ENCODE measurements at places on chromosomes 2 and 18. TPM values are rescaled to one million over a fixed set of nuclear protein-coding genes. Genes with fewer than 3 reads are reported as not detected.
A peak's percentile ranks its signal among the peaks of the same experiment; 100 is the strongest.

DNA sequence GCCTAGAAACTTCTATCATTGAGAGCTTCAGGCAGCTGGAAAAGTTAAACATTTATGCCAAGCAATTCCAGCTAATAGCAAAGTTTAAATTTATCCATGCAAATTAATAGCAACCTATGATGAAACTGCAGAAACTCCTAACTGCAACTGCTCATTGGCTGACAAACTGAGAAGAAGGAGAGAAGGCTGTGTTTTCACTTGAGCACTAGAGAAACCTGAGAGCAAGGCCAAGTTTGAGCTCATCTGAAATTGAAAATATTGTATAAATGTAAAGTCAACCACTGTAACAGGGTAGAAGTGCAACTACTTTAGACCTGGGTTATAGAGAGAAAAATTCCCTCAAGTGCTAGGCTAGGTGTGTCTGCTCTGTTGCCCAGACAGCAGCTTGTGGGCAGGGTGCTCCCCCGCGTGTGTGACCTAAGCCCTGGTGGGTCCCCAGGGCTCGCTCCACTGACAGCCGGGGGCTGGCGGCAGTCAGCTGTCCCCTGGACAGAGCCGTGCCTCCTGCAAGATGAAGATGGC lies 50.2 kb downstream of the CABYR start:
- DNase-seq, result no peak

DNA sequence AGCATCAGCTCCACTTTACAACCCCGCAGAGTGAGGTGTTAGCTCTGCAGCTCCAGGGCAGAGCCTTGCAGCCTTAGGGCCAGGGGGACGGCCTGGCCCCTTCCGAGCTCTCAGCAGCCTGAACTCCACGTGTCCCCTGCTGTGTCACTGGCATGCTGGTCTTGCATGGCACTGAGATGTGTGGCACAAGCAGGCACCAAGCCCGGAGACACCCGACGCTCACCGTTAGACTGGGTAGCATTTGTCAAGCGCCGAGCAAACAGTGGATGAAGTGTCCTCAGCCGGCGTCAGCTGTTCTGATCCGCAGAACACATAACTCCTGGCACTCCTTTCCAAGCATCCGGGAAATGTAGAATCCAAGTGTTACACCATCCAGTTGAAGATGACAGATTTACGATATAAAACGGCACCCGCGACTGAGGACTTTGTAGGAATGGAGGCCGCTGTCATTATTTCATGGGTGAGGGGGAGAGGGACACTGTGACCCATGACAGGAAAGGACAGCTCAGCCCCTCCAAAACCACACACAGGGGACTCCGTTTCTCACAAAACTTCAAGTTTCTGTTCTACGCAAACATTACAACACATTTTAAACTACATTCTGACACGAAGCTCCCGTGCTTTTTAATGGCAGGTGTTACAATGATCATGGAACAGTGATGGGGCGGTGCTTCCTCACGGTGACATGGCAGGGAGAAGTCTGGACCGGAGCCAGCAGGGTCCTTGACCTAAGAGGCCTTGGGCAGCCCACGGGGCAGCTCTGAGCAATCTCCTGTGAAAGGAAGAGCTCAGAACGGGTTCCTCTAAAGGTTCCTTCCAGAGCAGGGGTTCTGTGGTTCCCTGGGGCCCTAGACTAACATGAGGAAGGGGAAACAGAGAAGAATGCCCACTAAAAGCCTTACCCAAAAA lies 89.4 kb downstream of the HDAC4 start:
- peak; percentile 8 for DNase-seq

GRCh38 chr2:183207110-183207509 lies 82.9 kb downstream of the NUP35 start:
- DNase-seq, result no peak

DNA sequence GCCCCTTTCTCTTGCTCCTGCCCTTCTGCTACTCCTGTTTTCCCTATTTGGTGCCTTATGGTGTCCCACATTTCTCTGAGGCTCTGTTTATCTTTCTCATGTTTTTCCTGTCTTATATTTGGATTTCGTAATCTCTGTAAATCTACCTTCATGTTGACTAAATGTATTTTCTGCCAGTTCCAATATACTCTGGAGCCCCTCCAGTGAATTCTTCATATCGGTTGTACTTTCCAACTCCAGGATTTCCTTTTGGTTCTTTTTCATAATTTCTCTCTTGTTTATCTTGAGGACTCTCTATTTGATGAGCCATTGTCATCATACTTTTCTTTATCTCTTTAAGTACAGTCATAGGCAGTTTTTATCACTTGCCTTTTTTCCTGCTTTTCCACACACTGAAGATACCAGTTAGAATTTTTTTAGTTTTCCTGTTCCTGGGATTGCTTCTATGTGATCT lies 19.1 kb downstream of the SCLY start:
- no peak for DNase-seq

Gene ZFP36L2
- total RNA-seq, result 105 TPM

- no peak for DNase-seq
These were observed 129.9 kb downstream of the MARCHF4 start for GRCh38 chr2:216242365-216242764.

- DNase-seq, result no peak
These were observed 15.6 kb upstream of the GPBAR1 start for GRCh38 chr2:218245214-218245613.

- no peak for DNase-seq
These were observed 709.8 kb upstream of the FANCL start for GRCh38 chr2:58950795-58951462.

Gene HOXD9
- not detected for total RNA-seq

DNA sequence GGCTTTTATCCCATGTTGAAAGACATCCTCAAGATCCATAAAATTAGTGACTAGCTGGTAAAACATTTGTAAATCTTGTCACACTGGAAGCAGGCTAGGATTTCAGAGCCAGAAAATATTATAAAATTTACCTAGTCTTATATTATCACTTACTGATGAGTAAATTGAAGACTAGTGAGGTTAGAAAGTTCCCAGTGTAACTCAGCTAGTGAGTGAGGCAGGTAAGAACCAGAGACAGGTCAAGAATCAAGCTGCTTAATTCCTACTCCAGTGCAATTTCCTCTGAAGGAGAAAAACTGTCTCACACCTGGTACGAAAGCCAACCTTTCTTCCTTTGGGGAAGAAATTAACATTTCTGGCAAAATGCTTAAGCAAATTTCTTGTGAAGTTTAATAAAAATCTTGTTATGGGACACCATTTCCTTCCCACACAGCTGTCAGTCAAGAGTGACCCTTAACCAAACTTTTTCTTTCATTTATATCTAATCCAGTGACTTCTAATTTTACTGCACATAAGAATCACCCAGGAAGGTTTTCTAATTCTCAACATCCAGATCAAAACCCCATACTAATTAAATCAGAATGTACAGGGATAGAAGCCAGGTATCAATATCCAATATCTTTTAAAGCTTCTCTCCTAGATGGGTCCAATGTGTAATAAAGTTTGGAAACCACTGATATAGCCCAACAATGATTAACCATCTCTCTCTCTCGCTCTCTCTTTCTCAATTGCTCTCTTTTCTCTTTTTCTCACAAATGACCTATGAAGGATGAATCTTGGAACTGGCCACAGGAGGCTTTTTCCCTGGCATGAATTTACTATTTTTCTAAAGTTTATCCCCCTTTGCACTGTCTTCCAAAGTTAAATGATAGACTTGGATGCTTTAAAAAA lies 264.3 kb upstream of the SLC39A10 start:
- DNase-seq, result no peak

DNA sequence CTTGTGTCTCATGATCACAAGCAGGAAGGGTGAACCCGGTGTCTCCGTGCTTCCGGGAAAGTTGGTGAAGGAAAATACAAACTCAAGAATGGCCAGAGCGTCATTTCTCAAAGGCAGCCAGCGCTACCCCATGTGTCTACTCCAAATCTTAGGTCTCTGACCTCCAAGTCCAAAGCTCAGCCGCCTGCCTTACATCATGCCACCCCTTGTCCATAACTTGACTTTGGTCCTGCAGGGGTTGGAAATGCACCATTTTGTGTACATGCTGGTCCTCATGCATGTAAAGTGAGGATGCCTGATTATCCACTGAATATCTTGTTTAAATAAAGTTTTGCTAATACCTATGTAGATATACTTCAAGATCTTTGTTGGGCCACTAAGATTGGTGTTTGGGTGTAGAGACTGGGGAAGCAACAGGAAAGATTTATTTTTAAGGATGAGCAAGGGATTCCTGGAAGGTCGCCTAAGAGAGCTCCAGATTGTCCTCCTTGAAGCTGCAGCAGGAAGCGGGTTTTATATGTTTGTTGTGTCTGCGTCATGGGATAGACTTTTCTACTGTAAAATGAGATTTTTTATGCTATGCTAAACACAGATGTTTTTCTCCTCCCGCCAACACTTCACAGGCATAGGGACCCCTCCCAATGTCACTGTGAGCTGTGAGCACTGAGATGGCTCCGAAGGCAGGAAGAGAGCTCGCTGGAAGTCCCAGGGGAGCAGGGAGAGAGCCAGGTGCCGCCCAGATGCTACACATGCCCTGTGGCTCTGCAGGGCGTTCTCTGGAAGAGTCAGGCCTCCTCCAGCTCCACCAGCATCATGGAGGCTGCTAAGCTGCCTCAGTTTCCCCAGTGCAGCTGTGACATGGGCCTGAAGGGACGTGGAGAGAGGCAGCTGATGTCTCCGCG lies 176.2 kb upstream of the HDAC4 start:
- DNase-seq, result no peak

DNA sequence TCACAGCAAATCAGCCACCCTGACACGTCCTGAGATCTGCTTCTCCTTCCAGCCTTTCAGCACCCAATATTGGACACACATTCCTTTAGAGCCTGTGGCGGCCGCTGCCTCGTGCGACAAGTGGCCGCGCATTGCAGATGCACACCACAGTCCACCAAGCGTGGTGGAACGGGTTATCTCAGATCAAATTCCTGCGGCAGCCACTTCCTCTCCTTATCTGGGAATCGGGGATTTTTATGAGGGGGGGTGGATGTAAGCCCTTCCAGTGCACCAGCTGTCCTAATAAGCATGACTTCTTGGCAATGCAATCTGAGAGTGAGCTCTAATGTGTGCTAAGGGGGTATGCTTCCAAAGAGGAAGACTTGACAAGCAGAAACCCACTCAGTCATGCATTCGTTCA lies 18.3 kb upstream of the BMP10 start:
- no peak for DNase-seq

Gene DNAJC5G
- total RNA-seq, result 0.44 TPM

GRCh38 chr2:223048519-223048918 lies 3.5 kb upstream of the KCNE4 start:
- no peak for DNase-seq

Gene HAAO
- total RNA-seq, result 5.3 TPM

Gene SERPINB4
- 4.3 TPM for total RNA-seq

GRCh38 chr2:67613227-67613626 lies 216.1 kb downstream of the ETAA1 start:
- DNase-seq, result no peak

GRCh38 chr2:86048383-86048701 lies 57.3 kb downstream of the POLR1A start:
- DNase-seq, result peak; percentile 3

Gene RTP5
- not detected for total RNA-seq

GRCh38 chr2:208153156-208153555 lies 7.2 kb upstream of the CRYGB start:
- no peak for DNase-seq

DNA sequence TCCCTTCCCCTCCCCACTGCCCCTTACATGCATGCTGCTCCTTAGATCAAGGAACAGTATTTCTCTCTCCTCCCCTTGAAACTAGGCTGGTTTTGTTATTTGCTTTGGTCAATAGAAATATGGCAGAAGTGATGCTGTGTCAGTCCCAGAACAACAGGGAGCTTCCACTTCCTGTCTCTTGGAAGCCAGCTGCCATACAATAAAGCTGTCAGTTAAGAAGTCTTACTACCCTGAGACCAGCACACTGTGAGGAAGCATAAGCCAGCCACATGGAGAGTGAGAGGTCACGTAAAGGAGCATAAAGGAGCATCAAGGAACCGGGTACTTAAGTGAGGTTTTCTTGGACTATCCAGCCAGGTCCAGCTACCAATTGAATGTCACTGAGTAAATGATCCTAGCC lies 126.6 kb downstream of the NOL4 start:
- DNase-seq, result no peak

Gene SPTBN1
- total RNA-seq, result 160 TPM

DNA sequence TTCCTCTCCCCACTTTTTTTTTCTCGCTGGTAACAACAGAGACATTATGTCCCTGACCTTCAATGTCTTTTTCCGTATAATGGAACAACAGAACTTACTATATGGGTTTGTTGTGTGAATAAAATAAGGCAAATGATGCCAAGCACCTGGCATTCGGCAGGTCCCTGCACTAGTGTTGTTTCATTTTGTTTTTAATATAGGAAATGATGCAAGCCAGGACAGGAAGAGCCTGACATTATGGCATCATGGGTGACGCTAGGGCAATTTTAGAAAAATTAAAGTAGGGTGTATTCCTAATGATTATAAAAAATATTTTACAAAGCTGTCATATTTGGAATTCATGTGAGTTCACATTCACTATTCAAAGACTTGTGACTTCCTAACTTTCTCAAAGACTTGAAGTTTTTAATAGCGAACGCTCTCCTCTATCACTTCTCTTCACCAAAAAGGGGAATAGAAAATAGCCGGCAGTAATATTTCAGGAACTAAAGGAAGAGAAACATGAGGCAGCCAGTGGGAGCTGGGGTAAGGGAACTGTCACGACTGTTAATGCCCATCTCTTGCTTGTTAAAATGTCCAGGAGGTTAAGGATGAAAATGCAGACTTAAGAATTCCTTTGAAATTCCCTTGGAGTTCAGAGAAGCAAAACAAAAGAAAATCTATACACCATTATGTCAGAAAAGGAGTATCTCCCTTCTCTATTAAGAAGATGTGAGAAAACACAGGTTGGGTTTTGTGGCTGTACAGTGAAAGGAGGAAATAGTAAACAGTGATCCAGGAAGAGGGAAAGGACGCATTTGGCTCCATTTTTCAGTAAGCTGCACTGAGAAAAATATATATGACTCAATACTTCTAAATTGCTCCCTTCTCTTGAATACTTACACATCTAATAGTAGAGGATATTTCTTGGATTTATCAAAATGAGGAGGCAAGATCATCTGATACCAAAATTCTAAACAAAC lies 60.2 kb downstream of the DPP4 start:
- DNase-seq, result no peak

DNA sequence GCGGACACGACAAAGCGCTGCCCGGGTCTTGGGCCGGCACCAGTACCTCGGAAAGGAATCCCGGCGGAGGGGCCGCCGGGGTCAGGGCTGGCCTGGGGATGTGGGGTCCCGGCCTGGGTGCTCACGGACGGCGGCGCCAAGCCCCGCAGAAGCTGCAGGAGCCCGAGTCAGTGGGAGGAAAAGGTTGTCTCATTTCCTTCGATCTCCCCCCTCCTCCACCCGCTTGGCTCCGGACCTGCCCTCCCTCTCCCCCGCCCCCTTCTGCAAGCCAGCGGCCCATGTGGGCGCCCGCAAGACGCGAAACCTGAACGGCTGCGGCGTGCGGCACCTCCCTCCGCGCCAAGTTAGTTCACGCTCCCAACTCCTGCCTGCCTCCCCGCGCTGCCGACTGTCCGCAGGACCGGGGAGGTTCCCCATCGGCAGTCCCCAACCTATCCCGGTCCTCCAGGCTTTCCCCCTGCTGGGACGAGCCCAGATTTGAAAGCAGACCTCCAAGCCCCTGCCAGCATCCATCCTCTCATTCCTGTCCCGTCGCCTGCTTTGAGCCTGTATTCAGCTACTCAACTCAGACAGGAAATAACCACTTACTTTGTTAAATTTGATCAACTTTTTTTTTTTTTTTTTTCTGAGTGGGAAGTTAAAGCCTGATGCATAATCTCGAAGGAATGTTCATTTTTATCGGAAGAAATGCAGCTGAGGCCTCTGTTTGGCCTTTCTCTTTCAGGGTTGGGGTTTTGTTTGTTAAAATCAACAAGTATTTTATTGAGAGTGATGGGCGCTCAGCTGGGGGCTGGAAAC lies at the start of gene EVA1A:
TSS of gene EVA1A (minus strand) at position 172 of the 798 bp plus-strand sequence. CDS start 42,799 bp downstream, outside the sequence.
- DNase-seq, result peak; percentile 83

Measured in H9 (cell line).